ENCODE measurements at places on chromosomes 4 and X.

DNA sequence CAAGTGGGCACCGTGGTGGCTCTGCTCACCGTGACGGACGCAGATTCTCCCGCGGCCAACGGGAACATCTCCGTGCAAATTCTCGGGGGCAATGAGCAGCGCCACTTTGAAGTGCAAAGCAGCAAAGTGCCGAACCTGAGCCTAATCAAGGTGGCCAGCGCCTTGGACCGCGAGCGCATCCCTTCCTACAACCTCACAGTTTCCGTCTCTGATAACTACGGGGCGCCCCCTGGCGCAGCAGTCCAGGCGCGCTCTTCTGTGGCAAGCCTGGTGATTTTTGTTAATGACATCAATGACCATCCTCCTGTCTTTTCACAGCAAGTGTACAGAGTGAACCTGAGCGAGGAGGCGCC is 2.7 kb downstream of the FAT4 start:
- DNase-seq: no peak

DNA sequence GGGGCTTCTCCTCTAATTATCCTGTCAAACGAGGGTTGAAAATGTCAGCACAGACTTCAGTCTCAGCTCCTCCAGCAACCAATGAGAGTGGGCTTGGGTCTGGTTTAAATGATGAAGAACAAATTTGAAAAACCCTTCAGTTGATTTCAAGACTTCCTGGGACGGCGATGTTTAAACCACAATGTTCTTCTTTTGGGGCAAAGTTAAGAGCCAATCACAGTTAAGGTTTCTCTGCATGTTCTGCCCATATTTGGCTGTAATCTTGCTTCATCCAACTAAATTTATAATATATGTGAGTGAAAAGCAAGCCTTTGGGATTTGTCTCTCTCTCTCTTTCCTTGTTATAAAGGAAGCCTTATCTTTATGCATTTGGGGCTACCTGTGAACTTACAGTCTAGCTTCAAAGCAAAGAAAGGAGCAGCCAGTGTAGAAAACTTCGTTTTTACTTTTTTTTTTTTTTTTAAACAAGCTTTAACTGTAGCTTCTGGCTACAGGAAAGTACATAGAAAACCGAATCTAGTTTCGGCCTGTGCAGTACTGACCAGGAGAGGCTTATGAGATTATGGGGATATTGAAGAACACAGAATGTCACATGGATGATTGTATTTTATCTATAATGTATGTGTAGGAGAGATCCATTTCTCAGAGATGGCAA is 46.8 kb upstream of the FAM9C start:
- no peak for DNase-seq

- DNase-seq: no peak
These were observed 21.9 kb downstream of the STK26 start for GRCh38 chrX:132044953-132045352.

DNA sequence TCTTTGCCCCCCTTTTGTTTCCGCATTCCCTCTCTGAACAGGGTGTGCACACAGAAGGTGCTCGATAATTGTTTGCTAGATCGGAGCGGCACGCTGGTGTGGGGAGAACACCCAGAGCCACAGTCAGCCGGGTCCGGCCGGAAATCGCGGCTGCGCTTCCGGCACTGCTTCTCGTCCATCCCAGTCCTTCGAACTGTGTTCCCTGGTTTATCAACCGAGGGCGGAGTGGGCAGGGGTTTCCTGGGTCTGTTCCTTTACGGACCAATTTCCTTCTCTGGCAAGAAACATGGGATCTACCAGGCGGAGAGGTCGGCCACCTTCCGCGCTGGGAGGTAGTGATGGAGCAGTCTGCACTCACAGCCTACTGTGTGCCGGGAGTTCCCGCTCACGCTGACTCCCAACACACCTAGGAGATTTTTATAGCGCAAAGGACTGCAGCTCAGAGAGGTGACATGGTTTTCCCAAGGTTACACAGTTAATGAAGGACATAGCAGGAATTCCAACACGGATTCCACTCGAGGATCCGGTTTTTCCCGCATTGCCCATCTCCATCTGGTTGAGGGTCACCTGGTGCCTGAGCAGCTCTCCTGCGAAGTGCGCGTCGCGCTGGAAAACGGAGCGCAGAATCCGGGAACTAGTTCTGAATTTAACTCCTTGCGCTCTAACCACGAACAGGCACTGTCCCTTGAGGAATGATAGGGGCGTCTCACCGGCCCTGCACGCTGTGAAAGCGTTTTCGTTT is 6.8 kb downstream of the MSX1 start:
- DNase-seq: no peak

DNA sequence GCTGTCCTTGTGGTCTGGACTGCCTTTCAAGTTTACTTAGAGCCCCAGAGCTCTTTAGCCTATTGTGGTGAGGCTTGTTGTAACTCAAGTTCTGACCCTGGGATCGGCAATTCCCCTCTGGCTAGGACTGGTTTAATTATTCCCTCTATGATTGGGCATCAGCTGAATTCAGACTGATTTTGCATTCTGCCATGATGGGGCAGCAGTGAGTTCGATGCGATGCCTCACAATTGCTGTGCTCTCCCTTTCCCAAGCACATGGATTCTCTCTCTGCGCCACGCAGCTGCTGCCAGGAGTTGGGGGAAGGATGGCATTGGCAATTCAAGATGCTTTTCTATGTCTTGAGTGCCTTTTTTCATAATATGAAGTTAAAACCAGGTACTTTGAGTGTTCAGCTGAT is 327.8 kb upstream of the CXorf51B start:
- no peak for DNase-seq

DNA sequence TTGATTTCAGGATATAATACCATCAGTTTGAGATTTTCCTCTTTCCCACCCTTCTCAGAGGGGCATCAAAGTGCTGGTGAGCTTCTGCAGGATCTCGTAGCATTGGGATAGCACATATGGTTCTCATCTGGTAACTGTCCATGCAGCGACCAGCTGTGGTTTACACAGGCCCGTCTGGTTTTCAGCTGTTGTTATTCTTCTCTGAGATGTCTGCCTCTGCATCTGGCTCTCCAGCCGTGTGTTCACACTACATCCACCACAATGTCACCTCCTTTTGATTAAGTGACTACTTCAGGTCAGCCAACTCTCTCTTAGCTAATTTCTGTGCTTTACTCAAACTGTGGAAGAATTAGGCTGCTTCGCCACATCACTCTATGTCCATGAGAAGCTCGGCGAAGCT is 676.7 kb upstream of the TENM3 start:
- no peak for DNase-seq

GRCh38 chr4:58734030-58734674 is 1624.0 kb upstream of the IGFBP7 start:
- no peak for DNase-seq

GRCh38 chr4:6030679-6031078 is 12.4 kb upstream of the C4orf50 start:
- DNase-seq: no peak

Data from stimulated activated CD8-positive, alpha-beta memory T cell treated with anti-CD3 and anti-CD28 coated beads, Interleukin-15, amount 100 ng/mL, for 48 hours (primary cell).